ENCODE measurements at places on chromosomes 4 and X.
A peak's percentile ranks its signal among the peaks of the same experiment; 100 is the strongest.

GRCh38 chr4:74481891-74482609 is 37.1 kb downstream of the AREG start:
- no peak for DNase-seq

DNA sequence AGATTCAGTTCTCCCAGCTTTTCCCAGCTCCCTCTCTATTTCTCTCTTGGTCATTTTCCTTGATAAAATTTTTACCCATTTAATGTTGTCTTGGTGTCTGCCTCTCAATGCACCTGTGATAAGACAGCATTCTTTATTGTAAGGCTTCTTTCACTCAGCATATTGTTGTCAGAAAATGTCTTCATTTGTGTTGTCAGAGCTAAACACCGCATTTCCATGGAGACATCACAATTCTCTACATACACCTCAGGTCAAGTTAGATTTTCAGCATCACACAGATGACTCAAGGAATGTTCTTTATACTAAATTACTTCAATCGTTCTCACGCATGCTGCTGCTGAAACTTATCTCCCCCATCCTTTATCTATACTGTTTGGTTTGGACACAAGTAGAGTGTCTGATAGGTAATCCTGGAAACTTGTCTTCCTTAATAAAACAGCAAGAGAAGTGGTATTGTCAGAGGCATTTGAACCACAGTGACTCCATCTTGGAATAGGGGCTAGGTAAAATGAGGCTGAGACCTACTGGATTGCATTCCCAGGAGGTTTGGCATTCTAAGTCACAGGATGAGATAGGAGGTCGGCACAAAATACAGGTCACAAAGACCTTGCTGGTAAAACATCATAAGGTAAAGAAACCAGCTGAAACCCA is 41.3 kb upstream of the EFHC2 start:
- DNase-seq: no peak

DNA sequence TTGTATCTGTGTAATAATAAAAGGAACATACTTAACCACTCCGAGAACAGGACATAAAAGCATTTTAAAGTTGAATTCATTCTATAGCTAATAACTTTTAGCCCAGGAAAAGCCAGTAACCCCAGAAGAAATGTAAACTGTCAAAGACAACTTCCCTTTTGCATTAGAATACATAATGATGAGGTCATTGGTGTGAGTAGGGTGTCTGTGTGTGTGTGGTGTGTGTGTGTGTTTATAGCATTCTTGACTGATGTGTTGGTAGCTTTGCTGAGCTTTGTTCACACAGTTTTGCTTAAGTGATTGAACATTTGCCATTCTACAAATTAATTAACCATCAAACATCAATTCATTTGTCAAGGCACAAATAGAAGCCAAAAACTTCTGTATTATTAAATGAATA is 559.6 kb downstream of the ARAP2 start:
- no peak for DNase-seq

- DNase-seq: no peak
Measured at GRCh38 chr4:71709961-71710360, 73.9 kb downstream of the GC start.

GRCh38 chr4:108172753-108173598 is 4.2 kb upstream of the LEF1 start:
- peak; percentile 37 for DNase-seq

DNA sequence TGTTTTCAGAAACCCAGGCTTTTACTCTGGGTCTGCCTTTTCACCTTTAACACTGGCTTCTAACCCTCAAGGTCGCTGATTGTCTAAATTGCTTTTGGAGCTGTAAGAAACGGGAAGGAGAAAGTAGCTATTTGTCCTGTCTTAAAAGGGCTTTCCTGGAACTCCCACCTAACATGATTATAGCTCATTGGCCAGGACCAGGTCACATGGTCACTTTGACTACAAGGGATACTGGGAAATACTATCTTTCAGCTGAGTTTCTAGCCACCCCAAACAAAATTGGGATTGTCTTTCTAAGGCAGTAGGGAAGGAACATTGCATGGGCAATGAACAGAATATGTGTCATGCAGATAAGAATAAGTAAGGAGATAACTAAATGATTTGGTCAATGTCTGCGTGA is 106.7 kb upstream of the ARHGAP24 start:
- DNase-seq: no peak

GRCh38 chr4:165826166-165826565 is 46.9 kb upstream of the TLL1 start:
- DNase-seq: no peak

DNA sequence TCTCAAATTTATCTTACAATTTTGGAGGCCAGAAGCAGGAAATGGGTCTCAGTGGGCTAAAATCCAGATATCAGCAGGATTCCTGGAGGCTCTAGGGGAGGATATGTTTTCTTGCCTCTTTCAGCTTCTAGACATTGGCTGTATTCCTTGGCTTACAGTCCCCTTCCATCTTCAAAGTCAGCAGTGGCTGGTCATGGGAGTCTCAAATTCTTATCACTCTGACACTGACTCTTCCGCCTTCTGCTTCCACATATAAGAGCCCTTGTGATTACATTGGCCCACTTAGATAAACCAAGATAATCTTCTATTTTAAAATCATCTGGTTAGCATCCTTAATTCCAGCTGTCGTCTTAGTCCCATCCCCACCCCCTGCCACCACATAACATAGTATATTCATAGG is 113.0 kb downstream of the PCDH7 start:
- DNase-seq: no peak

DNA sequence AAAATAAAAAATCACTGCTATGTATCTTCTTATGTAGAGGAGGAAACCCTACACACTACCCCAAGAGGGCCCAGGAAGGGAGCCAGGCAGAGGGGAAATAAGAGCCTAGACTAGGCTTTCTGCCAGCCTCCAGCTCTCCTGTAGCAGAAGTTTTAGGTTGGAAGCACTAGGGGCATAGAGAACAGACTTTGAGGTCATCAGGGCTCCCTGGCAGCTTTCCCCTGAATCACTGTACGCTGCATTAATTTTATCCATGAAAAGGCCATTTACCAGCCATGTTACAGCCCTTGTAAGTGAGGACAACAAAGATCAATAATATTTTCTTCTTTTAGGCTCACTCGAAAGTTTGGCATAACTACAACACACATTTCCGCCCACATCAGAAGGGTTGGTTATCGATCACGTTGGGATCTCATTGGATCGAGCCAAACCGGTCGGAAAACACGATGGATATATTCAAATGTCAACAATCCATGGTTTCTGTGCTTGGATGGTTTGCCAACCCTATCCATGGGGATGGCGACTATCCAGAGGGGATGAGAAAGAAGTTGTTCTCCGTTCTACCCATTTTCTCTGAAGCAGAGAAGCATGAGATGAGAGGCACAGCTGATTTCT is 24.7 kb downstream of the RPL9 start:
- no peak for DNase-seq

GRCh38 chrX:14777525-14777924 is 95.3 kb downstream of the FANCB start:
- no peak for DNase-seq

- no peak for DNase-seq
Measured at GRCh38 chrX:134010690-134011089, 25.3 kb upstream of the GPC3 start.

DNA sequence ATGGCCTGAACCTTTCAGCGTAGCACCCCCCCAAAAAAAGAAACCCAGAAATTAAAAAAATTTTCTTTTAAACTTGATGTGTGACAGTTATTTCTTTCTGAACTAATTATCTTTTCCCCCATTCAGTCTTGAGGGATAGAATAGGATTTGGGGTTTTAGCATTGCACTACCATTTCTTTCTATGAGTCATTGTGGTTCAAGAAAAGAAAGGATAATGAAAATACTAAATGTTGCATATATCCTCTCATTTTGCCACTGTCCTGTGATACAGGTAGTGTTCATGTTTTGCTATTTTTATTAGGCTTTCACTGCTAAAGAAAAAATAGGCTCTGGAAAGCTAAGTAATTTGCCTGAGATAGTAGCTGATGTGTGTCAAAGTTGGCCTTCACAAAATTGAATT is 39.4 kb upstream of the DCK start:
- no peak for DNase-seq

DNA sequence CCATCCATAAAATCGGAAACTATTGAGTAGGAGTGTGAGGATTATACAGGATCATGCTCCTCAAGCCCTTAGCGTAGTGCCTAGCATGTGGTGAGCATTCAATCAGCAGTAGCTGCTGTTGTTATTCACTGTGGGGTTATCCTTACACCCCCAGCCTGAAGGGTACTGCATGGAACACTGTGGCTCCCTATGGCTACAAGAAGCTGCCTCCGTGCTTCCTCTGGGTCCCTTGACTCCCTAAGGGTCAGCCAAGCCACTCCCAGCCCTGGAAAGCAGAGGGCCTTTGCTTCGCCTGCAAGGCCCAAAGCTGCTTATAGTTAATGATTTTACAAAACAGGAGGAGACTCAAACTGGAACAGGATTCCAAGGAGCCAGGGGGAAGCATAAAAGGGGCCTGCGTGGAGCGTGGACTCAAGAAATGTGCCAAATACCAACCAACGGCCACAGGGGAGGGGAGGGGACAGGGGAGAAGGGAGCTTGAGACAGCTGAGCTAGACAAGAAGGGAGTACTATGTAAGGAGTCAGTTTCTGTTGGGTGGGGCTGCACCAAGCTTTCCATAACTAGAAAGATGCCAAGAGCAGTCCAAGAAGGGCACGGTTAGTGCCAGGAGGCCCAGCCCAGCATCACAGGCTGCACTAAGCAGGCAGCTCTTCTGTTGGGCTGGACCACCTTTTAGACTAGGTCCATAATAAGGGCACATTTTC is 15.9 kb downstream of the SEPTIN6 start:
- DNase-seq: no peak

DNA sequence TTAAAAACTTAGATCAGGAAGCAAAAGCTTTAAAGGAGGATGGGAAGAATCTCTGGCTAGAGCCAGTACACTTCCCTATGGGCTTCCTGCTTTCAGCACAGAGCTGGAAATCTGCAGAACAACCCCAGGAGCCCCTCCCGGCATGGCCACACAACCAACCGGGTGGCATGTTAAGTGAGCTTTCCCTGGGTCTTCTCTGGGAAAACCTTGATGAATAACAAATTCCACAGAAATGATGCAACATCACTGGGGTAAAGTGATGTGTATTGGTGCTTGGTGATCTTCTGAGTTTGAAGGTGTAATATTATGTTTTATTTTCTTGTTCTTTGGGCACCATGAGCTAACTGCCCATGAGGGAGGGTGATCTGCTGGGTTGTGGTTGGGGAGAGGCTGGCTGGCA is 22.1 kb downstream of the NHS start:
- no peak for DNase-seq

- DNase-seq: no peak
Measured at GRCh38 chr4:116122124-116122523, 963.3 kb downstream of the TRAM1L1 start.

GRCh38 chrX:40449396-40449795 is 131.4 kb upstream of the ATP6AP2 start:
- no peak for DNase-seq

DNA sequence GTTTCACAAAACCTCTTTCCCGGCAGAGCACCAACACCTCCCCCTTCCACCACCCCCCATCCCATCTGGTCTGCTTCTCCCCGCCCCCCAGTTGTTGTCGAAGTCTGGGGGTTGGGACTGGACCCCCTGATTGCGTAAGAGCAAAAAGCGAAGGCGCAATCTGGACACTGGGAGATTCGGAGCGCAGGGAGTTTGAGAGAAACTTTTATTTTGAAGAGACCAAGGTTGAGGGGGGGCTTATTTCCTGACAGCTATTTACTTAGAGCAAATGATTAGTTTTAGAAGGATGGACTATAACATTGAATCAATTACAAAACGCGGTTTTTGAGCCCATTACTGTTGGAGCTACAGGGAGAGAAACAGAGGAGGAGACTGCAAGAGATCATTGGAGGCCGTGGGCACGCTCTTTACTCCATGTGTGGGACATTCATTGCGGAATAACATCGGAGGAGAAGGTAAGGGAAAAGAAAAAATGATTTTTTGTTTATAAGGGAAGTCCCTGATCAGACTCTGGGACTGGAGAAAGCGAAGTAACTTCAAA is at the start of gene PDGFRA:
PDGFRA (plus strand) TSS at position 333 of the 541 bp plus-strand sequence. CDS start 29,476 bp downstream, outside the sequence.
- DNase-seq: no peak

DNA sequence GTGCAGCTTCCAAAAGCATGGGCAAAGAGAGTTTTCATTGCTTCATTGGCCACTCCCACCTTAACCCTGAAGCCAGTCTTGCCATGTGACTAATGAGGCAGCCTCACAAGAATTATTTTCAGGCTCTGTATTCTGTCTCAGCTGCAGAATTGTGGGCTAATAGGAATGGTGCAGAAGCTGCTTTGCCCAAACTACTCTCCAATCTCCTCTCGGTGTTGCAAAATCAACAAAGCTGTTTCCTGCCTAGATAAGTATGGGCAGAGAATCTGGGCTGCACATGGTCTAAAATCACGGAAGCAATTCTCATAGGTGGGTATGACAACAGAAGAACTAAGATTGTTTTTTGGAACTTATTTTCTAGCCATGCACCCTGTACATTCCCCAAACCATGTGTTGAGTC is 31.4 kb downstream of the PPP1R2C start:
- DNase-seq: no peak

GRCh38 chr4:113053883-113054282 is 4.4 kb downstream of the ANK2 start:
- no peak for DNase-seq

GRCh38 chrX:17021851-17022604 is 75.6 kb downstream of the REPS2 start:
- DNase-seq: no peak

- DNase-seq: no peak
Measured at GRCh38 chr4:162952232-162952631, 214.5 kb downstream of the NAF1 start.

- DNase-seq: peak; percentile 47
Measured at GRCh38 chr4:48546336-48546735, 56.3 kb downstream of the ZAR1 start.

GRCh38 chr4:73815145-73815544 is 21.3 kb upstream of the CXCL6 start:
- DNase-seq: no peak

GRCh38 chrX:24396236-24396930 is 35.9 kb downstream of the SUPT20HL1 start:
- DNase-seq: no peak

DNA sequence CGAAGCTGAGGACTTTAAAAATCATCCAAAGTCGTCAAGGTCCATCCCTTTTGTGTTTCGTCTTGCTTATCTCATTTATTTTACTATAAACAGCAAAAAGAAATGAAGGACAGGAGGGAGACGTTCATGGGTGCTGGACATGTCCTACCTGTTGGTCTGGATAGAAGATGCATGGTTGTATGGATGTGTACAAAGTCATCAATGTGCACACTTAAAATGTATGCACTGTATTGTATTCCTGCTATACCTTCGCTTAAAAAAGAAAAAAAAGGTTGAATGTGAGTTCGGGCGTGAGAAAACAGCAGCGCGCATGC is 313 bp upstream of the BLOC1S4 start:
- no peak for DNase-seq

DNA sequence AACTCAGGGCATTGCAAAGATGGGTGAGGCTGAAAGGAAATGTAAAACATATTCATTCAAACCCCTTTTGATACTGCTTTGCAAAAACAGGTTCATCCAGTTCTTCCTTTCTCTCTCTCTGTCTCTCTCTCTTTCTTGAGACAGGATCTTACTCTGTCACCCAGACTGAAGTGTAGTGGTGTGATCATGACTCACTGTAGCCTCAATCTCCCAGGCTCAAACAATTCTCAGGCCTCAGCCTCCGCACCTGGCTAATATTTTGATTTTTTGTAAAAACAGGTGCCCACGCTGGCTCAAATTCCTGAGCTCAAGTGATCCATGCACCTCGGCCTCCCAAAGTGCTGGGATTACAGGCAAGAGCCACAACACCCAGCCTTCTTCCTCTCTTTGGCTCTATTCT is 15.6 kb upstream of the DCHS2 start:
- no peak for DNase-seq

GRCh38 chr4:139955600-139955999 is 198.4 kb downstream of the MAML3 start:
- DNase-seq: no peak

GRCh38 chr4:86938771-86939520 is 4.1 kb downstream of the AFF1 start:
- DNase-seq: no peak

Measured in SK-MEL-5 (cell line).